Activated T-helper 1 cell treated with Interleukin-2 at 50 U/mL for 16 hours (primary cell): ENCODE measurements at places on chromosomes 16 and 17.

DNA sequence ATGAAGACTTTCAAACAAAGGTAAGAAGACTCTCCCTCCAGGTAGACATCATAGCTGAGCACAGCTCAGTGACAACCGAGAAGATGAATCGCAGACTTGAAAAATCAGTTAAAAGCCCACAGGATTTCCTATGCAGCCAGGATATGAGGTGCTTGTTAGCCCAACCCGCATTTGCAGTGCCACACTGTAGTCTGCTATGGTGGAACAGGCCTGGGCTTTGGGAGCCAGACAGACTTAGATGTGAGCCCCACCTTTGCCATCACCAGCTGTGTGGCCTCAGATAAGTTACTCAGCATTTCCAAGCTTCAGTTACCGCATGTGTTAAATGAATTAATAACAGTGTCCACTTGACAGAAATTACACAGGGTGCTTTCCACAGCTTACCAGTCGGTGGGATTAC, 204.4 kb upstream of the HS3ST3A1 start:
- DNase-seq: no peak

GRCh38 chr17:47763913-47764582, 31.0 kb downstream of the TBX21 start:
- DNase-seq: no peak

GRCh38 chr16:65731833-65732232, 610.0 kb upstream of the CDH11 start:
- no peak for DNase-seq

- DNase-seq: no peak
Observed at GRCh38 chr16:64428463-64429113, 693.3 kb downstream of the CDH11 start.

- no peak for DNase-seq
Observed at GRCh38 chr16:79668502-79668901, 68.0 kb upstream of the MAF start.

DNA sequence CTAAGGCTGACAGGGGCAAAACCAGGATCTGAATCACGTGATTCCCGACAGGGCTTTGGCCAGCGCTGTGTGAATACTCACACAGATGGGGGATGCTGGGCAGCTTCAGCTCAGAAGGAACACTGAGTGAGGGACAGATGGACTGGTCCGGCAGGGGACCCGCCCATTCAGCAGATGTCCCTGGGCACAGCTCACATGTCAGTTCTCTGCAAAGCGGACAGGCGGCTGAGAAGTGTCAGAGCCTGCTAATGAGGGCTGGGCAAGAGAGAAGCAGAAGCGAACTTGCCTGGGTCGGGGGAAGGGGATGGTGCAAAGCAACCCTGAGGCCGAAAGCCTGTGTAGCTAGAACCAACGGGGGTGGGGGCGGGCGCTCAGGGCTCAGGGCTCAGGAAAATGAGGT, 11.9 kb upstream of the GLIS2 start:
- no peak for DNase-seq
